ENCODE measurements at places on chromosomes 5 and 9.

- no peak for DNase-seq
These were observed 566.6 kb downstream of the ZNF608 start for GRCh38 chr5:124179819-124180218.

DNA sequence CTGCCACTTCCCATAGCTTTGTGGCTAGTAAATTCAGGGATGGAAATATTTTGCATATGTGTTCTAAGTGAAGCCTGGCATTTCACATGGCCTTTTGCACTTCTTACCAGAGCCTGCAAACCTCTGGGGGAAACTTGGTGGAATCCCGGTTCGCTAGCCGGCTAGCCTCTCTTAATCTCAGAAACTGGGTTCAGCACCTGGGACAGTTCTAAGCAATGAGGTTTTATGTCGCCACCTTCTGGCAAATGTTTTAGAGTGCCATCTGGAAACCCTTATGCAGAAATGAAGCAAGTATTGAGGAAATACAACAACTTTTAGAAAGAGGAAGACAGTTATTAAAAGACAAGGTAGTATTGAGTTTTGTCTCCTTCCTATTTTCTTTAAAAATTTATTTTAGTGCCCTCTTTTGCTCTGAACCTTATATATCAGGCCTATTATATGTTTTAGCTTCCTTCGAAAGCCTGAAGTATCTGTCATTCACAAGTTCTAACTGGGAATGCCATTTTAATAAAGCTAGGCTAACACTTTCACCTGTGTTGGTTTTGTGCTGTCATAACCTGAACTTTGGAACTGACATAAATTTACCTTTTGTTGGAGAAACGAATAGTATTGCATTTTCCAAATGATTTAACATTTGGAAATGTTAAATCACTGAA lies 963 bp upstream of the HTR1A start:
- peak; percentile 78 for DNase-seq

GRCh38 chr5:131795879-131796792 lies 681 bp downstream of the FNIP1 start:
- peak; percentile 61 for DNase-seq

- DNase-seq, result no peak
These were observed 102.6 kb downstream of the WNK2 start for GRCh38 chr9:93286252-93287188.

- DNase-seq, result no peak
These were observed 1.7 kb upstream of the KLHL3 start for GRCh38 chr5:137737349-137738131.

DNA sequence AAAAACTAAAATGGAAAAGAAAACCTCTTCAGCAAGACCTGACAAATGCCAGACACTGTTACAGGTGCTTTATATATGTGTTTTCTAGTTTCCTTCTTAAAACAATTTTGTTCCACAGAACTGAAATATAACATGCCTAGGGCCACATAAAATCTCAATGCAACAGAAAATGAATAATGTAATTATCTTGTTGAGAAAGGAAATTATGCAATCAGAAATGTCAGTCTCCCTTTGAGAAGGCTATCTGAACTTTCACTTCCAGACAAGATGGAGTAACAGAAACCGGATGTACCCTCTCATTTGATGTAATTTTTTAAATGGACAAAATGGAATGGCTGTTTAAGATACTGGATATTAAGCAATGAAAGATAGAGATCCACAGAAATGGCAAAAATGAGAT lies 79.2 kb downstream of the AGTPBP1 start:
- no peak for DNase-seq

DNA sequence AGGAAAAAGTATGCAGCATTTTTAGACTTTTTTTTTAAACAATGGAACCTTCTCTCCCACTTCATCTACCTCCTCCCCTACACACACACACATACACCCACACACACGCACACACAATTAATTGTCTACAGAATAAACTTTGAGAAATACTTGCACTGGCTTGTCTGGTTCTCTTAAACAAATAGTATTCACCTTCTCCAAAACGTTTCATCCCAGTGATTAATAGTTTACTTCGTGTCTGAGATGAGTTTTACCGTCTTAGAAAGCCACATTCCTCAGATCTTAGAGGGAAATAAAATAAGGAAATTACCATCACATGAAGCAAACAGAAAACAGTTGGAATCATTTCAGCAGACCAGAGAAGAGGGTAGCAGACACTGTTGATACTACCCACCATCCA lies 570.6 kb upstream of the CLINT1 start:
- DNase-seq, result no peak

DNA sequence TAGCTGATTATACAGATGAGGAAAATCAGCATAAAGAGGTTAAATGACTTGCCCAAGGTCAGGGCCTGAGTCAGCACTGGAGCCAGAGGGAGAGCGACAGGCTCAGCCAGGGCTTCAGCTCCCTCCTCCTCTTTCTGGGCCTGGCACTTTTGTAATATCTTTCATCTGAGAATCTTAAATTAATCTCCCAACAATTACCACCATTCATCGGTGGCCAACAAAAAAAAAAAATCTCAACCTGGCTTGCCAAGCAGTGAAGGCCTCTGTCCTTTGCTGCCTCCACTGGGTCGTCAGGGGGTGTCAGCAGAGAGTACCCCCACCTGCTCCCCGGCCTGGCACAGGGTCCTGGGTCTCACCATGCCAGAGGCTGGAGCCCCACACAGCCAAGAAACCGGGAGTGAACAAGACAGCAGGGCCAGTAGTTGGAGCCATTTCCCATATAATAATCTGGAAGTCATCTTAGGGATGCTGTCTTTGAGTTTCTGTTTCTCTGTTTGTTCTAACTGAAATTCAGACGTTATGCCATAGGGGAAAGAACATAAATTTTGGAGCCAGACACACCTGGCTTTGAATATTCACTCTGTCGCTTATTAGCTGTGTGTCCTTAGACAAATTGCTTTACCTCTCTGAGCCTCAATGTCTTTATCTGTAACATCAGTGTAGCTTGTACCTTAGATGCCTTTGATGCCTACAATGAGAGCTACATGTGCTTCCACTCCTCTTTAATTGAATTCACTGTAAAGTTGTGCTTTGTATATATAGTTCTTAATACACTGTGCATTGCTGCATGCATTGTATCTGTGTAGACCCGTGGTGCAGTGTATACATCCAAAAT lies 299.9 kb upstream of the MSX2 start:
- DNase-seq, result no peak

- DNase-seq, result no peak
These were observed 39.5 kb downstream of the TXNDC8 start for GRCh38 chr9:110298043-110298605.

- peak; percentile 84 for DNase-seq
These were observed 235.3 kb downstream of the SYK start for GRCh38 chr9:91036826-91037510.

DNA sequence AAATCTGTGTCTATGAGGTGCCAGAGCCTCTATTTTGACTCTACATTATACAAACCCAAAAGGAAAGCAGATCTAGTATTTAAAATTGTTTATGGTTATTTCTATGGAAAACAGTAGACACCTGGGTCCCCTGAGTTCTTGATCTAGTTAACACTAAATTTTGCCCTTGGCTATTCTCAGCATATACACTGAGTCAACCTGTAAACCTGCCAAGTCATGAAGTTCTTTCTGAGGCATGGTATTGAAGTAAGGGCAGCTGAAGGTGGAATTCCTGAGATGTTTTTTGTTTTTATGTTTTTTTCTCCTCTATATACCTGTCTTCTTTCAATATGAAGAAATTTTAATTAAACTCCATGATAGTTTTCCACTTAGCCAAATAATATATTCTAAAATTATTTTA lies 120.2 kb downstream of the PDE4D start:
- no peak for DNase-seq

DNA sequence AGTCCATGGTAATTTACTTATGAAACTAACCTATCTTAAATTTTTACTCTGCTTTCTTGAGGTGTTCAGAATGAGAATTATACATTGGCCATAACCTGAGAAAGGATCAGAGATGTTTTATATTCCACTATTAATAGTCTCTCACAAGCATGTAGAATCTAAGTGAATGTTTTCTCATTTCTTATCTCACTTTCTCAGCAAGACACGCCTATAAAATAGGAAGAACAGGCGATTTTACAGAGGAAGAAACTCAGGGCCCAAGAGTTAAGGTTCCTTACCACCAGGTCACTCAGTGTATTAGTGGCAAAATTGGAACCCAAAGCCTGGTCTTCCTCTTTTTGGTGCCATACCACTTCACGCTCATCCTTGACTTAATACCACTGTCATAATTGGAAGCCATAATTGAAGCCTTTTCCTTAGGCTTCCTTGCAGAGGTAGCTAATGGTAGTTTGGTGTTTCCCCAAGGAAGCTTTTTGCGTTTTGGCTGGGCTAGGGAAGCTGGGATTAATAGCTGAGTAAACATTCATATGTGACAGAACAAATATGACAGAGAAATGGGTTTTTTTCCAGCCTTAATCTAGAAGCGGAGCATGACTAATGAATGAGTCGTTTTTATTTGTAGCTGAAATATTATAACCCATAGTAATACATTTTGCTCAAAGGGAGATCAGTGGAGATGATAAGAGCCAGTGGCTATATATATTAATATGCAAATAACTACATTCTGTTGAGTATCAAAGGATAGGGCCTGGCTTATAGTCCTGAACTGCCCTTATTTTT lies 16.9 kb downstream of the HMGXB3 start:
- DNase-seq, result no peak

GRCh38 chr9:8158574-8158973 lies 359.0 kb upstream of the DMAC1 start:
- no peak for DNase-seq

DNA sequence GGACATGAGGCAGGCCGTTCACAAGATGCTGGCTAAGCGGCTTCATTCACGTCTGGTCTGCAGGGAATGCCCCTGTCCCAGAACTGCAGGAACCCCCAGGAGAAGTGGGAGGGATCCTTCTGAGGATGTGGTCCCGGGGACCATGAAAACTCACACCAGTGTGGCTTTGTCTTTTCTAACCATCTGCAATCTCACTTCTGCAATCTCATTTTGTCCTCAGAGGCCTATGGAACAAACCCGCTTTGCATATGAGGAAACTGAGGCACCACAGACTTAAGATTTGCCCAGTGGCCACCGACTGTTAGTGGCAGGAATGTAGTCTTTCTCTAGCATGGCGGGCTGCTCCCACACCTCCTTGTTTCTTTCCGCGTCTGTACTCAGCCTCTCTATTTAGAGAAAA lies 6.9 kb downstream of the CXCL14 start:
- no peak for DNase-seq

Measured in endothelial cell (in vitro differentiated cells).